NCI-H524 (cell line): ENCODE measurements at places on chromosomes 11 and 22.

- no peak for DNase-seq
Measured at GRCh38 chr11:121630041-121630440, 177.3 kb upstream of the SORL1-AS1 start.

DNA sequence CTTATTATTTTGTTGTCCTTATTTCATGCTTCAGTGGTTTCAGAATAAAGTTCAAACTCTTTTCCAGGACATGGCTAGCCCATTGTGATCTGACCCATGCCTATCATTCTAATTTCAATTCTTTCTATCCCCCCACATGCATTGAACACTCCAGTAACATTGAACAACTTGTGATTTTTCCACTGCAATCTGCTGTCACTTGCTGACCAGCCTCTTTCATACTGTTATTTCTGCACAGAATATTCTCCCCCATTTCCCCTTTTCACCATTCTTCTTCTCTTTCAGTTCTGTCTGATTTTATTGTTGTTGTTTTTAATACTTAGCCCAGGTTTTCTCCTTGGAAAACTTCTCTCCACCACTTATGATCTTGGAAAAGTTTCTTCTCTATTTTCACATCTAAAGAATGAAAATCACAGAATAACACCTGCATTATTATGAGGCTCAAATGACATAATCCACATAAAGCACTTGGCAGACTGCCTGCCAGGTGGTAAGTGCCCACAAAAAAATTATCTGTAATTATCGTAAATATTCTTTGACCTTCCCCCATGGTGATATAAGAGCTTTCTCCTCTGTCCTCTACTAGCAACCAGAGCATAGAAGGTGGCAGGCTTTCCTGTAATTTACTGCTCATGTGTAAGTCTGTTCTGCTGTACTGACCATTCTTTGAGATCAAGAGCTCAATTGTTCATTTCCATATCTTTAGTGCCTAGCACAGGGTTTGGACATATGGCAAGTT is 51.9 kb upstream of the EED start:
- DNase-seq, result peak; percentile 69

DNA sequence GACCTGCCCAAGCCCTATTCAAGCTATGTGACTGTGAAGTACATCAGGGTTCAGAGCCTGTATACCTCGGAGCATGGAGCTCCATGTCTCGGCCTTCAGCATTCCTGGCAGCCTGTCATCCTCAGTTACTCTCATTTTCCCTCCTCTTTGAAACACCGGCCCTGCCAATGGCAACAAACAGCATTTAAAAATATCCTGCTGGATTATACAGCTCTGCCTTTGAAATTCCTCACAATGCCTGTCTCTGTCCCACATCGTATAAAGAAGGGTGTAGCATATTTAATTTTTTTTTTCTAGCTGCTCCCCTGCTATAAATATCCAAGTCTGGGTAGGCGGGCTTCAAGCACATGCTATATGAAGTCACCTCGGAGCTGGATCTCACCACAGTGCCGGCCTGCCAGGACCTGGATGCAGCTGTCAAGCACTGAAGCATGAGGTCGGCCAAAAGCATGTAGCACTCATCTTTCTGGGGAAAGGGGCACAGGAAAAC is 11.8 kb downstream of the ABTB2 start:
- DNase-seq, result no peak

DNA sequence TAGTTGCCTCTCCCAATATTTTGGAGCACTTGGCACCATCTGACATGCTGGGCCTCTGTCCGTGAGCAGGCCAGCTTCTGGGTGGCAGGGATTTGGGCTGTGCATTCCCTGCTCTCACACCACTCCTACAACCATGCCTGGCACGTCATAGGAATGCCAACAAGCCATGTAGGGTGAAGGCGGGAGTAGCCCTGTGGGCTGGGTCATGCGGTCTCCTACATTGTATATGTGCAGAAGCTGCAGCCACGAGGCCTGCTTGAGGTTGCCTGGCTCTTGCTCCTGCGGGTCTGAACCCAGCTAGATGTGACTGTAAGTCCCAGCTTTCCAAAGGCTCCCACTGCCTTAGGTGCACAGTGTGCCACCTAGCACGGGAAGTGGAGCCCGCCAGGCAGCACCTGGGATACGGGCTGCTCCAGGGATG is 14.5 kb downstream of the MYEOV start:
- no peak for DNase-seq

- peak; percentile 62 for DNase-seq
Measured at GRCh38 chr11:129750343-129751292, 65.0 kb upstream of the TMEM45B start.

GRCh38 chr11:33907421-33907820 is 15.5 kb upstream of the LMO2 start:
- DNase-seq, result peak; percentile 44
